ENCODE measurements at places on chromosomes 16 and 17. TPM values are rescaled to one million over a fixed set of nuclear protein-coding genes. Genes with fewer than 3 reads are reported as not detected.

Gene TMEM114
- not detected for total RNA-seq

Gene KCNAB3
- total RNA-seq: 0.95 TPM

Gene SDR42E2
- not detected for total RNA-seq

Gene GLIS2
- 0.35 TPM for total RNA-seq

Gene SLC5A11
- 73.2 TPM for total RNA-seq

Gene KRT23
- total RNA-seq: 1.1 TPM

Gene SLC38A8
- not detected for total RNA-seq

Gene STX1B
- 1.3 TPM for total RNA-seq

Gene BAHCC1
- 11.6 TPM for total RNA-seq

Gene RMI2
- total RNA-seq: 2.3 TPM

Gene NCBP3
- 24.8 TPM for total RNA-seq

- DNase-seq: peak; percentile 79
- peak within 1 kb of the TSS; percentile 90 for H3K27ac ChIP-seq
- peak within 1 kb of the TSS; percentile 83 for H3K4me3 ChIP-seq
Observed at GRCh38 chr17:63476854-63477479, at the start of gene ACE. TSS of gene ACE (plus strand) at chr17:63477061. CDS start at chr17:63477095, 34 bp downstream.

DNA sequence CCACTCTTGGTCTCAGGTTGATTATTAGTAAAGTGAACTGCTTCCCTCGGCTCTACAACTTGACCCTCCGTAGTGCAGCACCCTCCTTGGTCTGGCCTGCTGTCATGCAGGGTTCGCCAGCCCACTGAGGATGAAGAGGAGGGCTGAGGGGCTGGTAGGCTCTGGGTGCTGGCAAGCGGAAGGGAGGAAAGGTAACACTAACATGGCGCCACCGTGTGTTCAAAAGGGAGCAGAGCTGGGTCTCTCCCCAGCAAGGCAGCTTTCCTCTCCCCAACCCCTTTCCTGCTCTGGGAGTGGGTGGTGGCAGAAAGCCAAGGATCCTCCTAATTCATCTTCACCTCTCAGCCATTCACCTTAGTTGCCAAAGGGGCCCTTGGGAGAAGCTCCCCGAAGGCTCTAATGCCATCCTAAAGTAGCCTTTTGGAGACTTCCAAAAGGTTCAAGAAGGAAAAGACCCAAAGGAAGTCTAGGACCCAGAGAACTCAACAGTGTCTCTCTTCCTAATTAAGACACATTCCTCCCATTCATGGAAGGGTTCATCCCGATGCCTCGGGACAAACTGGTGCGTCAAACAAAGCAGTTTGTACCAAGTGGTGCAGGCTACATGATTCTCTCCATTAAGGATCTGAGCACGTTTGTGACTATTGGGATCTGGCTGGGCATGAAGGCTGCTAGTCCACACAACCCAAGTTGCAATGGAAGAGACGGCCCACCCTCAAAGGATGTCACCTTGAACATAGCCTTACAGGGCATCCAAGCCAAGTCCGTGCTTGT lies 90.8 kb upstream of the TOB1 start:
- H3K4me1 ChIP-seq: peaks cover 3% of the 10 kb centered on the region
- DNase-seq: peak; percentile 85
- H3K36me3 ChIP-seq: peaks cover 24% of the 10 kb centered on the region
- no peaks in the 10 kb centered on the region for H3K27me3 ChIP-seq
- no peak overlapping the region for H3K27ac ChIP-seq
- H3K4me3 ChIP-seq: no peak overlapping the region

GRCh38 chr16:13793841-13794409 lies 126.0 kb upstream of the ERCC4 start:
- H3K4me3 ChIP-seq: no peak overlapping the region
- H3K4me1 ChIP-seq: no peaks in the 10 kb centered on the region
- no peak overlapping the region for H3K27ac ChIP-seq
- H3K27me3 ChIP-seq: no peaks in the 10 kb centered on the region
- no peak for DNase-seq

DNA sequence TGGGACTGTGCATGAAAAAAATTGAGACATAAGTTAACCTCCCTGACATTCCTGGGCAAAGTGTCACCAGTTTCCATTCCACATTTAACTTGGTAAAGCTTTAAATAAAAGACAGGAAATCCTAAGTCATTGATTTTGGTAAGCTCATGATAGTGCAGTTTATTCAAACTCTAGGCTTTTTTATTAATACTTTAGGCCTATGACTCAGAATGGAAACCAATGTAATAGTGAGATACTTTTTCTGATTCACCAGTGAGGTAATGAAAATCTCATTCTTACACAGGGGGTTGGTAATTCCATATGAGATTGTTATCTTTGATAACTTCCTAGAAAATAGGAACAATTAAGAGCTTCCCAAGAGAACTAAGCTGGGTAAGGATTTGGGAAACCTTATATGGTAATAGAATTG lies 91.1 kb downstream of the NLK start:
- no peak overlapping the region for H3K4me3 ChIP-seq
- no peaks in the 10 kb centered on the region for H3K27me3 ChIP-seq

DNA sequence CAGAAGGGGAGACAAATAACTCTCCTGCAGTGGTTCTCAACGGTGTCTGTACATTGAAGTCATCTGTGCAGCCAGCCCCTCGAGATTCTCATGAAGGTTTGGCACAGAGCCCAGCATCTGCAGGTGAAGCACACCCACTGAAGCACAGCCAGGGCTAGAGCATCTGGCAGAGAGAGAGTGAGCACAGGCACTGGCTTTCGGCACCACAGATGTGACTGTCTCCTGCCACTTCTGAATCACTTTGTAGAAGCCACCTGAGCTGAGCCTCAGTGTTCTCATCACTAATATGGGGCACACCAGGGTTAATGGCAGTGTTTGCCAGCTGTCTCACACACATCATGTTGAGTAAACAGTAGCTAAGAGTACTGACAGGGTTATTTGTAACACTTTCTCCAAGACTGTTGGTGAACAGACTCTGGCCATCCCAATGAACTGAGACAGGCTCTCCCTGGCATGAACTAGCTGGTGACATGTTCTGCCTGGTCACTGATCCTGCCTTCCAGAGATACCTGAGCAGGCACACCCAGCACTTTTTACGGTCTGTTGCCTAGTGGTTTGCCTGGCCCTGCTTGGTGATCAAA lies 10.9 kb downstream of the HSPB9 start:
- DNase-seq: peak; percentile 92
- peak overlapping the region; percentile 86 for H3K27ac ChIP-seq
- H3K36me3 ChIP-seq: peaks cover 28% of the 10 kb centered on the region
- H3K4me3 ChIP-seq: no peak overlapping the region
- H3K4me1 ChIP-seq: peaks cover 3% of the 10 kb centered on the region
- no peaks in the 10 kb centered on the region for H3K27me3 ChIP-seq

- H3K27me3 ChIP-seq: no peaks in the 10 kb centered on the region
- no peak for DNase-seq
- peaks cover 23% of the 10 kb centered on the region for H3K4me1 ChIP-seq
- H3K36me3 ChIP-seq: no peaks in the 10 kb centered on the region
- no peak overlapping the region for H3K4me3 ChIP-seq
Observed at GRCh38 chr16:28183484-28183883, 28.3 kb downstream of the XPO6 start.

GRCh38 chr17:37736428-37736827 lies 8.4 kb downstream of the HNF1B start:
- H3K27ac ChIP-seq: no peak overlapping the region
- DNase-seq: no peak
- H3K27me3 ChIP-seq: no peaks in the 10 kb centered on the region
- no peak overlapping the region for H3K4me3 ChIP-seq
- no peaks in the 10 kb centered on the region for H3K4me1 ChIP-seq
- no peaks in the 10 kb centered on the region for H3K36me3 ChIP-seq

DNA sequence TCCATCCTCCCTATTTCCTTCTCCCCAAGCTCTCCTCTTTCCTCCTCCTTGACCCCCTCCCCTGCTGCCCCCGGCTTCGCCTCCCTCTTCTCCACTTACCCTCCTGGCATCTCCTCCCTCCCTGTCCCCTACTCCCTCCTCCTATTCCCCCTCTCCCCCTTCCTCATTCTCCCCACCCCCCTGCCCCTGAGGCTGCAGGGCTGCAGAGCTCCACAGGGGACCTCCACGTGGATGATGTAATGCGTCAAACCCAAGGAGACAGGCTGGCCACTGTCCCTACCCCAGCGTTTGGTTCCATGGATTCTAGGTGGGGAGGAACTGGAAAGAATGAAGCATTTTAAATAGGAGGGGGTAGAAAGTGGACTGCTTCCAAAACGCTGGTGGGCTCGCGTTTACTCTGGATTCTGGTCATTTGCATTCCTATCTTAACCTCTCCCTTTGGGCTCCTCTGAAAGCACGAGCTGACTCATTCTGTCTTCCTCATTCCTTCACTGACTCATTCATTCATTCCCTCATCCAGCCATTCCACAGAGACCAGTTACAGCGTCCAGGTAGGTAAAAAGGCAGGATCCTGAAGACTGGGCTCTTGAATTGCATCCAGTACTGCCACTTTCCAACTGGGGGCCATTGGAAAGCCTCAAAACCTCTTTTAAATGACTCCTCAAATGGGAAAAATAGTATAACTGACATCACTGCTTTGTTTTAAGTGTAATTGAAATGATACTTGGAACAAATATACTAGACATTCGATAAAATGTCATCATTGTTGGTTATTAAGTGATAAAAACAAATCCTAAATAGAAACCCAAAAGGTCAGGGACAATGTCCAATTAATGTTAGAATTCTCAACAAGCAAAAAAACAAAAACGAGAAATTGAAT lies 943 bp upstream of the COTL1 start:
- peaks cover 37% of the 10 kb centered on the region for H3K4me1 ChIP-seq
- H3K36me3 ChIP-seq: no peaks in the 10 kb centered on the region
- no peaks in the 10 kb centered on the region for H3K27me3 ChIP-seq
- H3K4me3 ChIP-seq: no peak overlapping the region
- peak; percentile 49 for DNase-seq

- H3K4me3 ChIP-seq: no peak overlapping the region
- no peaks in the 10 kb centered on the region for H3K36me3 ChIP-seq
- no peaks in the 10 kb centered on the region for H3K4me1 ChIP-seq
- H3K27ac ChIP-seq: no peak overlapping the region
Observed at GRCh38 chr16:55279598-55279997, 44.4 kb upstream of the IRX6 start.

DNA sequence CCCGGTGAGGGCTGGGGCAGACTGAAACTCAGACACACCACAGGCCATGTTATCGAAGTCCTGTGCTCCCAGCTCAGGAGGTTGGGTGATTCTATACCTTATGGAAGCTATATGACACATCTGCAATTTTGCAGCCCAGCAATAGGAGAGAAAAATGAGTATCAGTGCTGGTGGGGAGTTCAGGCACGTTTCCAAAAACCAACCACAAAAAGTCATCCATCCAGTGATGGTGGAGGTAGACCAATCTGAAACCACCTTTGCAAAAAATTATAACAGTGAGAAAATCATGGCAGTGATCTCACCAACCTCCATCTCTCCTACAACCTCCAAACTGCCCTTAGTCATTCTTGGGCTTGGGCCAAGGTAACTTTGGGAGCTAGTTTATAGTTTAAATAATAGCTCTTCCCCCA lies 327.9 kb downstream of the SLC39A11 start:
- no peaks in the 10 kb centered on the region for H3K27me3 ChIP-seq
- H3K4me1 ChIP-seq: no peaks in the 10 kb centered on the region
- H3K36me3 ChIP-seq: no peaks in the 10 kb centered on the region
- no peak overlapping the region for H3K4me3 ChIP-seq
- DNase-seq: no peak

DNA sequence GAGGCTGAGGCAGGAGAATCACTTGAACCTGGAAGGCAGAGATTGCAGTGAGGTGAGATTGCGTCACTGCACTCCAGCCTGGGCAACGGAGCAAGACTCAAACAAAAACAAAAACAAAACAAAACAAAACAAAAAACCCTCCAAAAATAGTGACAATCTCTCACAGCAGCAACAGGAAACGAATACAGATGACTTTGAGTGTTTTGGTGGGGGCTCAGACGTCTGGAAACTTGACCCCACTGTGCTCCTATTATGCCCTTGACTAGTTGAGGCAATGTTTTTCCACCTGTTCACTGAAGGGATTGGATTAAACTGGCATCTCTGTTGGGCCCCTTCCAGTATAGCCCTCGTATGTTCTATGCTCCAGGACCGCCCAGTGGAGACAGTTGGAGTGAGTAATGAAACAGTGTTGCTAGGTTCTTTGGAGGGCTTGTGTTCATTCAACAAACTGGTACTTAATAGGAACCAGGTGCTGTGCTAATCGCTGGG lies 167.0 kb downstream of the UTP18 start:
- H3K27ac ChIP-seq: no peak overlapping the region
- no peaks in the 10 kb centered on the region for H3K27me3 ChIP-seq
- no peaks in the 10 kb centered on the region for H3K4me1 ChIP-seq
- H3K4me3 ChIP-seq: no peak overlapping the region
- no peak for DNase-seq

DNA sequence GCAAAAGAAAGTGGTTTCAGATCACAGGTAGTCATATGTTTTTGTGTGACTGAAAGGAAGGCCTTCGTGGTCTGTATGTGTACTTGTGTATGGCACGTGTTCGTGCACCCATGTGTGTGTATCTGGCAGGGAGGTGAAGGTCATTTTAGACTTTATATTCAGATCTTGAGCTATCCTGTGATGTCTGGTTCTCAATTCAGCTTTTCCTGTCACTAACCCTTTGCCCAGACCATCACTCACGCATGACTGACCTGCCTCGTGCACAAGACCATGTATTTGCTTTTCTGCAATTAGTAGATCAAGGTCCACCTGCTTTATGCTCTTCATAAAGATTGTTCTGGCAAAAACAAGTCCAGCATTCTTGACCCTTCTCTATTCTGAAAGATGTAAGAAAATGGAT lies 139.7 kb upstream of the MAF start:
- H3K27ac ChIP-seq: peak overlapping the region; percentile 67
- no peak overlapping the region for H3K4me3 ChIP-seq
- no peaks in the 10 kb centered on the region for H3K27me3 ChIP-seq
- H3K4me1 ChIP-seq: no peaks in the 10 kb centered on the region
- H3K36me3 ChIP-seq: no peaks in the 10 kb centered on the region

GRCh38 chr16:10558746-10559641 lies 21.4 kb downstream of the EMP2 start:
- H3K27me3 ChIP-seq: no peaks in the 10 kb centered on the region
- peak overlapping the region; percentile 62 for H3K27ac ChIP-seq
- no peak overlapping the region for H3K4me3 ChIP-seq
- no peaks in the 10 kb centered on the region for H3K36me3 ChIP-seq
- no peaks in the 10 kb centered on the region for H3K4me1 ChIP-seq

GRCh38 chr16:11161439-11161838 lies 94.6 kb downstream of the SOCS1 start:
- no peaks in the 10 kb centered on the region for H3K27me3 ChIP-seq
- H3K4me3 ChIP-seq: no peak overlapping the region
- no peak overlapping the region for H3K27ac ChIP-seq

GRCh38 chr17:45868276-45868675 lies 23.6 kb downstream of the SPPL2C start:
- H3K27ac ChIP-seq: no peak overlapping the region
- H3K4me3 ChIP-seq: no peak overlapping the region
- H3K4me1 ChIP-seq: no peaks in the 10 kb centered on the region
- H3K36me3 ChIP-seq: no peaks in the 10 kb centered on the region

GRCh38 chr17:81428516-81428915 lies 33.3 kb downstream of the BAHCC1 start:
- no peak for DNase-seq
- no peaks in the 10 kb centered on the region for H3K36me3 ChIP-seq
- peaks cover 11% of the 10 kb centered on the region for H3K4me1 ChIP-seq
- no peak overlapping the region for H3K4me3 ChIP-seq
- H3K27ac ChIP-seq: no peak overlapping the region

- no peak overlapping the region for H3K27ac ChIP-seq
- no peak overlapping the region for H3K4me3 ChIP-seq
- DNase-seq: no peak
- no peaks in the 10 kb centered on the region for H3K4me1 ChIP-seq
- H3K27me3 ChIP-seq: no peaks in the 10 kb centered on the region
Observed at GRCh38 chr17:38658741-38659345, 15.9 kb downstream of the EPOP start.

Measured in Peyer's patch (tissue), 4 donors.